Suprapubic skin (tissue), 4 donors: ENCODE measurements at places on chromosomes 7 and 10. TPM values are rescaled to one million over a fixed set of nuclear protein-coding genes. Genes with fewer than 3 reads are reported as not detected.

- DNase-seq: no peak
Measured at GRCh38 chr7:122544463-122544862, 154.5 kb downstream of the RNF133 start.

GRCh38 chr7:128257458-128257857 lies 16.4 kb downstream of the LEP start:
- no peak for DNase-seq

The PPP1R9A gene
- total RNA-seq: 0.49 TPM

DNA sequence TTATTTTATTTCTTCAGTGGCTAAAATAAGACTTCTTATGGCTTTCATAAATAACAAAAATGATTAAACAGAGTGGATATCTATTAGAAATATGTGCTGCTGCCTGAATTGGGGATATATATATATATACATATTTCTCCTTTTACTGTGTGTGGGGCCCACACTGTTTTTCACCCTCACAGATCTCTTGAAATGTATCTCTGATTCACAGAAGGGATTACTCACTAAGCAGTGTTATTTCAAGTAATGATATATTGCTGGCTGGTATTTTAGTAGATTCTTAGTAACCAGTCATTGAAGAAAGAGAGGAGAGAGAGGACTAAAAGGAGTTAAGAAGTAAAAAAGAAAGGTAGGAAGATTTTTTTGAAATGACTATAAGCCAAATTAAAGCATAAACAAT lies 308.6 kb upstream of the NRP1 start:
- DNase-seq: no peak

DNA sequence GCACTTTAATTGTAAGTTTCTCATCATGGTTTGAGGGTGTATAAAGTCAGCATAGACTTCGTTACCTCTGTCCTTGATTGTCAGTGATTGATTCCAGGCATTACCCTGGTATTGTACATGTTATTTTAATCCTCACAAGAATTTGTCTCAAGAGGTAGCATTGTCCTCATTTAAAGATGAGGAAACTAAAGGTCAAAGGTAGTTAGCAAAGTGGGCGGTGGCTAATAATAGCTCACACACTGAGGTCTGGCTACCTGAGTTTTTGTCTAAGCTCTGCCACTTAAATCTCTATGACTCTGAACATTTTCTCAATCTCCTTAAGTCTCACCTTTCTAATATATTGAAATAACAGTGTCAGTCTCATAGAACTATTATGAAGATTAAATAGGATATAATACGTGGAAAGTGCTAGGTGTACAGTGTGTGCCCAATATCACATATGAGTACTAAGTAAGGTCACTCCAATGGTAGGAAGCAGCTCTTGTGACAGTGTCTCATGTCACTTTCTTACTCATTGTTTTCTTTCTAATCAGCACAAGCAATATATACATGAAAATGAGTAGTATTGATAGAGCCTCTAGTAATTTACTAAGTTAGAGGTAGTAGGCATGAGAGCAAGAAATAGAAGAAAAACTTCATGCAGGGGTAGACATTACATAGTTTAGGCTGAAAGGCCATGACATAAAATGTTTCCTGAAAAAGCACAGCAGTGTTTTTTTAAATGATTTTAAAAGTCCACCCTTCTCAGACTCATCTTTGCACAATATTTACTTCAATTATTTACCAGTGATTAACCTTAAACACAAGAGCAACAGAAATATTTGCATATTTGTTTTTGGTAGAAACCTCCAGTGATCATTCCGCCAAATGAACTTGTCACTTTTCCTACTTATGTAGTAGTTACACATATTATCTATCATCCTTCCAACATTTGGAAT lies 21.0 kb downstream of the AHR start:
- no peak for DNase-seq

The SFTPA1 gene
- total RNA-seq: not detected

DNA sequence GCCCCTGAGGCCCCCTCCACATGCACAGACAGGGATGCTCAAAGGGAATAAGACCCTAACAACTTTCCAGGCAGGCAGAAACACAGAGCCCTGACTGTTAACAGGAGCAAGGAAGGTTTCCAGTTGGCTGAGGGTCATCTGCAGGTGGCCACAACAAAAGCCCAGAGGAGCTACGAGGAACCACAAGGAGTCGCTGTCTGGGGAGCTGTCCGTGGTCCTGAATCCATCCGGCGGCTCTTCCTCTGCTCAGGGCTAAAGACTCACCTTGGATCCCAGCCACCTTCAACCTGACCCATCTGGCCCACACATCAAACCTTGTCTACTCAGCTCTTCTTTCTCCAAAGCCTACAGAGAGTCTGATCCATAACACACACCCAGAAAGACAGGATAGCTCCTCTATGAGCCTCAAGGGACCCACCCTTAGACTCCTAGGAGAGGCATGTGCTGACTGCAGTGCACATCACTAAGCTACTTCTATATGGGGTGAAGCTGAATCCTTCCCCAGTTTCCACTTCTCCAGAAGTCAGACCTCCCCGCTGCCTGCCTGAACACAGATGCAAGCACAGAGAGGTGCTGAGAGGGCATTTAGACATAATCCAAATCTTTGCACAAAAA lies 104.0 kb downstream of the SLIT1 start:
- no peak for DNase-seq

DNA sequence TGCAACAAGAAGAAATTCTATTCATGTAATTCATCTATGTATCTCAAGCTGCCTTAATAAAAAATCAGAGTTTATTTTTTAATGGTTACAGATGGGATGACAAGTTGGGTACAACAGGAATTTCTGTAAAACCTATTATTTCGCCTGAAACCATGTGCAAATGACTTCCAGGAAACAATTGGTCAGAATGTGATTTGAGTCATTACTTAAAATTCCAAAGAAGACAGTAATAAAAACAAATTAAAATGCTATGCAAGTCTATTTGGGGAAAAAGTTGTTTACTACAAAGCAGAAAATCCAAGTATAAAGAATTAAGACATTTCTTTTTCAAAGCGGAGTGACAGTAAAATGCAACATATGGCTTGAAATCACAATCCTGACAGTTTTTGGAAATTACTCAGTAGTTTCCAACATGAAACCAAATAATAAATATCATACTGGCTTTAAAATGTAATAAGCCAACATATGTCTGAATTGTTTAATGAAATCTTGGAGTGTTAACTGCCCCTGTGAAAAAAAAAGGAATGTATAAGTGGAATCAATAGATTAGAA lies 41.5 kb upstream of the SEMA3C start:
- no peak for DNase-seq

DNA sequence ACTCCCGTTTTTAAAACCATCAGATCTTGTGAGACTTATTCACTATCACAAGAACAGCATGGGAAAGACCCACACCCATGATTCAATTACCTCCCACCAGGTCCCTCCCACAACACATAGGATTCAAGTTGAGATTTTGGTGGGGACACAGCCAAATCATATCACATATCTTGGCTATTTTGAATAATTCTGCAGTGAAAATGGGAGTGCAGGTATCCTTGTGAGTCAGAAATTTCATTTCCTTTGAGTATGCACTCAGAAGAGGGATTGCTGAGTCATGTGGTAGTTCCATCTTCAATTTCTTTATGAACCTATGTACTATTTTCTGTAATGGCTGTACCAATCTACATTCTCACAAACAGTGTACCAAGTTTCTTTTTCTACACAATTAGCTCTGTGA lies 125.8 kb downstream of the ANKRD7 start:
- DNase-seq: no peak

DNA sequence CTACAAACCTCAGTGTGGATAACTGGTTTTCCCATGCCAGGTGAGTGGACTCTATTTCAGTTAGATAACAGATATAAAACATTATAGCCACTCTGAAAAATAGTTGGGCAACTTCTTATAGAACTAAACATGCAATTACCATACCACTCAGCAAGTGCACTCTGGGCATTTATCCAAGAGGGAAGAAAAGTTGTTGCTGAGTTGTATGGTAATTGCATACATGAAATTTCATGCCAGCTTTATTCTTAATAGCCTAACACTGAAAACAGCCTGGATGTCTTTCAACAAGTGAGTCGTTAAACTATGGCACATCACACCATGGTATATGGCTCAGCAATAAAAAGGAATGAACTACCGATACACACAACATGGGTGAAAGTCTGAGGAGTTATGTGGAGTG lies 10.6 kb upstream of the UPP1 start:
- DNase-seq: no peak

GRCh38 chr7:139230484-139230773 lies 608 bp upstream of the UBN2 start:
- DNase-seq: no peak

GRCh38 chr10:12418725-12419261 lies 69.4 kb downstream of the CAMK1D start:
- DNase-seq: no peak

DNA sequence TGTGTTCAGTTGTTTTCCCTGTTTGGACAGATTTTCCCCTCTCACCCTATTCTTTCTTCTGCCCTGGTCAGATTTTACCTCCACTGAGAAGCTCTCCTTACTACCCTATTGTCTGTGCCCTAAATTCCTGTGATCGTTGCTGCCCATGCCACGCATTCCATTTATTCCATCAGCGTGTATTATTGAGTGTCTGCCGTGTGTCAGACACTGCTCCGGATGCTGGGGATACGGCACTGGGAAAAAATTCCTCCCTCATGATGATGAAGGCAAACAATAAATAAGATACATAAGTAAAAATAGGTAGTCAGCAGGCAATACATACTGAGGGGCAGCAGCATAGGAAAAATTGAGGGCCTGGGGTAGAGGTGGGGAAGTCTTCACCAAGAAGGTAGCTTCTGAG lies 86.8 kb downstream of the FANK1 start:
- DNase-seq: no peak

The DPP6 gene
- total RNA-seq: 10.1 TPM

The ANKRD1 gene
- total RNA-seq: not detected

DNA sequence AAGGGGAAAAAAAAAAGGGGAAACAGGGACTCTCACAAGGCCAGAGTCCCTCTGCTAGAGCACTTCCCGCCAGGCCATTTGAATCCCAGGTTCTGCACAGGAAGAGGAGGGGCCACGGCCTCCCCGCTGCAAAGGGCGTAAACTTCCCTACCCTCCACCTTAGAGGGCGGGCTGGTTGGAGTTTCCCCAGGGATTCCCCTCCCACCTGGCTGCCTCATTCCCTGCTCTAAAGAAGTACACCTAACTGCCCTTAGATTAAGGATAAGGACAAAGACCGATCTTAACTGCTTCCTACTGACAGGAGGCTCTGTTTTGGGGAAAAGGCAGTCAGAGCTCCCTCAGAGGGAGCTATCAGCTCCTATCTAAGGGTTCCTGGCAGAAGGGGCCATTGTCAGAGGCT lies 102.0 kb upstream of the ARMC3 start:
- DNase-seq: no peak

- no peak for DNase-seq
Measured at GRCh38 chr7:89771003-89771636, 383.1 kb upstream of the STEAP1 start.

DNA sequence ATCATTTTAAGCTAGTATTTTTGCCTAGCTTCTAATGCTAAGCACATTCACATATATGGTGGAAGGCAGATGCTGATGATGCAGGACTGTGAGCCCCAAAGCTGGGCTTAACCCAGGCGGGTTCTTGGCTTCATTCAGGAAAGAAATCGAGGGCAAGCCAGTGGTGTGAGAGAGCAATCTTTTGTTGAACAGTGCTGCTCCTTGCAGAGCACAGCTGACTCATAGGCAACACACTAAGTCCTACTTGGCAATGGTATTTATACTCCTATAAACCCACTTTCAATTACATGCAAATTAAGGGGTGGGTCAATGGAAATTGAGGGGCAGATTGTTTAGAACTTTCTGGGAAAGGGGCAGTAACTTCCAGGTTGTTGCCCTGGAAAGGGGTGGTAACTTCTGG lies 42.0 kb upstream of the CELF2 start:
- no peak for DNase-seq

The APBB1IP gene
- 3.9 TPM for total RNA-seq

The RAMP3 gene
- total RNA-seq: 34.3 TPM

The STAG3 gene
- 1.9 TPM for total RNA-seq

GRCh38 chr10:3961082-3961481 lies 176.1 kb upstream of the KLF6 start:
- no peak for DNase-seq

- no peak for DNase-seq
Measured at GRCh38 chr10:32412499-32412853, 33.5 kb upstream of the CCDC7 start.

DNA sequence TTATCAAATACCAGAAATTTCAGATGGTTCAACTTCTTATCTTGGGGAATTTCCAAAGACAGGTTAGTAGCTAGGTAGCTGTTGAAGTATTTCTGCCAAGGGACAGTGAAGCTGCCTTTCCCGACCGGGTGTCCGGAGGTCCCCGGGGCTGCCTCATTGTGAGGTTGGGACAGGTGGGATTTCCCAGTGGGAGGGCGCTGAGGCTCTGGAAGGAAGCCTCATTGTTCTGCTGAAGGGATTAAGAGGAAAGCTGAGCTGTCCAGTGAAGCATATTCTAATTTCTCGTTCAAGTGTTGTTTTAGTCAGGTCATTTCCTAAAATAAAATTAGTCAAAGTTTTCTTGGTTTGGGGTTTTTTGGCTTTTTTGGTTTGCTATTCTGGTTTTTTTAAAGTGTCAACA lies 244.2 kb downstream of the MGMT start:
- DNase-seq: no peak

DNA sequence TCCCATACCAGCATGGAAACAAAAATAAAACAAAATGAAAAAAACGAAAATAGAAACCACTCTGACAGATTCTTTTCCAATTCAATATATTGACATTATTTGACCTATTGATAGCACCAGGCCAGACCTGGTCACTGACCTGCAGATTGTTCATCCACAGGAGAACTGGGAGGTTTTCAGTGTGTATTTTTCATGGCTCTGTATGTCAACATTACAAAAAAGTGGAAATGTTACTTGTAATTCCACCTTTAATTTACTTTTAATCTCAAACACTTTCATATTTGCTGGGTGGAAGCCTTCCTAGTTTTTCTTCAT lies 2.9 kb downstream of the HKDC1 start:
- no peak for DNase-seq

DNA sequence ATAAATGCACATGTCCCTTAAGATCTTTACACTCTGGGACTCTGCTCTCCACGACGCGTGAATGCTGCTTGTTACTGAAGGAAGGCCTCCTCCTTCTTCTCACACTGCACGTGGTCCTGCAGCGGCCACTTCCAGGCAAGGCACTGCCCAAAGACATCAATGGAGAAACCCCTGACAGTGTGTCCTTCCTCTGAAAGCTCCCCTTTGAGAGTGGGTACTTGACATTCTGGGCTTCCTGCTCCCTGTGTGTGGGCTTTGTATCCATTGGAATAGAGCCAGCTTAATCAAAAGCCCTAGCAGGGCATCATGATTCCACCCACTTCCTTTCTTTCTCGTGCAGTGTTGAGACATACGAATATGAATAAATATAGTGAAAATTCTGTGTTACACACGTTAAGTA lies 69.7 kb upstream of the STK17A start:
- DNase-seq: no peak

The CTAGE8 gene
- total RNA-seq: 16.7 TPM

GRCh38 chr7:115533785-115534184 lies 496.8 kb downstream of the TFEC start:
- DNase-seq: no peak

- DNase-seq: no peak
Measured at GRCh38 chr10:86319676-86320075, 46.9 kb downstream of the GRID1 start.

The COBL gene
- 50.2 TPM for total RNA-seq

The AKR1C8 gene
- total RNA-seq: not detected

- no peak for DNase-seq
Measured at GRCh38 chr10:116247691-116248090, 25.3 kb downstream of the GFRA1 start.

The CDC14C gene
- total RNA-seq: not detected

GRCh38 chr10:22980822-22981221 lies 53.0 kb downstream of the ARMC3 start:
- no peak for DNase-seq

GRCh38 chr7:28364082-28364481 lies 48.2 kb upstream of the CREB5 start:
- no peak for DNase-seq
